ENCODE measurements at places on chromosomes 7 and 10.
A peak's percentile ranks its signal among the peaks of the same experiment; 100 is the strongest.

DNA sequence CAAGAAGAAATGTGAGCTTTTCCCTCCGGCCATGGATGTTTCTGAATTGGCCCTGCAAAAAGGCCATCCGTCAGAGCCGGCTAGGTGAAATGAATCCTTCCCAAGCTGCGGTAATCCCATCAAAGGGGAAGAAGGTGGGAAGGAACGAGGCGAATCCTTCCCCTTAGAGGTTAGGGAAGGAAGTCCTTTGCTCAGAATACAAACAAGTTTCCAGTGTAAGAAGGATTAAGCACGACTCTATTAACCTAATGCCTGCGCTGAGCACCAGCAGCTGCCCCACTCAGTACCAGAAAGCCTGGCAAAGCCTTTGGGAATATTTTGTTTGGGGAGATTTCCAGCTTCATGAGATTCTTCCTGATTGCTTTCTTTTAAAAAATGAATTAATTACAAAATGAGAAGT, 42.8 kb downstream of the CLRN3 start:
- H3K4me1 ChIP-seq = peaks cover 5% of the 10 kb centered on the region
- no peak for DNase-seq
- H3K27ac ChIP-seq = no peak overlapping the region
- H3K27me3 ChIP-seq = peaks cover 13% of the 10 kb centered on the region

DNA sequence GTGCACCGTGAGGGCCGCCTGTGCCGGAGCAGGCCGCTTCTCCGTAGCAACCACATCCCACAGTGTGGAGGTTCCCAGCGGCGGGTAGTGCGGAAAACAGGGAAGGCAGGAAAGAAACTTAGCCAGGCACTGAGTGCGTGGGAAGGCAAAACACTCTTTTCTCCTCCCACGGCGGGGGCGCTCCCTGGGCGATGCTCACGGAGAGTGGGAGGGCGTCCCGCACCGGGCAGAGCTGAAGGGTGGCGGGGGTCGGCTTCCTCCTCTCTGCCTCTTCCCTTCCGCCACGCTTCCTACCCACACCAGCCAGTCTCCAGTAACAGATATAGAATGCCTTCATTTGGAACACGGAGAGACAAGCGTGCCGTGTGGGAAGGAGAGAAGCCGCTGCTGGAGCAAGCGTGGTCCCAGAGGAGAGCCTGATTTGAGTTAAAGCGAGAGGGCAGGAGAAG, 252.5 kb downstream of the PAXIP1 start:
- H3K27me3 ChIP-seq = no peaks in the 10 kb centered on the region
- no peaks in the 10 kb centered on the region for H3K36me3 ChIP-seq
- H3K27ac ChIP-seq = no peak overlapping the region
- H3K4me3 ChIP-seq = no peak overlapping the region

GRCh38 chr10:30463944-30464451, 30.0 kb downstream of the MAP3K8 start:
- peaks cover 6% of the 10 kb centered on the region for H3K4me1 ChIP-seq
- no peak overlapping the region for H3K27ac ChIP-seq
- no peaks in the 10 kb centered on the region for H3K27me3 ChIP-seq
- H3K4me3 ChIP-seq = no peak overlapping the region
- H3K36me3 ChIP-seq = peaks cover 39% of the 10 kb centered on the region

DNA sequence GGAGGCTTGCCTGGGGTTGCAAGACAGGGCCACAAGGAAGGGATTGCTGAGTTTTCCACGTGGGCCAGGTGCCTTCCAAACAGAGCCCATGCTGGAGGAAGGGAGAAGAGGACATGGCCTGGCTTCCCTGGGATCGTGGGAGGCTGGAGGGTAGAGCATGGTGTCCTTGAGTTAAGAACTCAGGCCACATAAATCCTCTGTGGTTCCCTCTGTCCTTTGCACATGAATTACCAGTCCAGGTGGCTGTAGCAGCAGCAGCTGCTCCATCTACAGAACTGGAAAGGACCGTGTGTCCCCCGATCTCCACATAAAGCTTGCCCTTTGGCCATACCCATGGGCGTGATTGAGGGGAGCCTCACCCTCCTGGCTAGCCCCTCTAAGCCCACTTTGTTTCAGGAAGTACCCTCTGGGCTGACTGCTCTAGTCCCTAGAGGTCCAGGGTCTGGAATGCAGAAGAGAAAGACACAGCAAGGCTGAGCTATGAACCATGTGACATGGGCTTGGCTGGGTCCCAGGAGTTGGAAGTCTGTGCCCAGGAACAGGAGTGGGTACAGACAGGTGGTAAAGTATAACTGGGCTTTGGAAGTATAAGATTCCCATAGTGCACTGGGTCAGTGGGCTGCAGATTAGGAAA, 84.9 kb downstream of the C10orf105 start:
- H3K36me3 ChIP-seq = no peaks in the 10 kb centered on the region
- peaks cover 15% of the 10 kb centered on the region for H3K4me1 ChIP-seq
- no peak overlapping the region for H3K27ac ChIP-seq
- no peak overlapping the region for H3K4me3 ChIP-seq

GRCh38 chr10:124992462-124993344, 50.8 kb downstream of the ZRANB1 start:
- no peak overlapping the region for H3K27ac ChIP-seq
- peak; percentile 51 for DNase-seq
- no peaks in the 10 kb centered on the region for H3K4me1 ChIP-seq
- H3K4me3 ChIP-seq = no peak overlapping the region
- H3K27me3 ChIP-seq = no peaks in the 10 kb centered on the region
- peaks cover 98% of the 10 kb centered on the region for H3K36me3 ChIP-seq

- no peaks in the 10 kb centered on the region for H3K36me3 ChIP-seq
- H3K4me3 ChIP-seq = no peak overlapping the region
- H3K27ac ChIP-seq = no peak overlapping the region
- no peaks in the 10 kb centered on the region for H3K4me1 ChIP-seq
- no peaks in the 10 kb centered on the region for H3K27me3 ChIP-seq
- no peak for DNase-seq
Measured at GRCh38 chr10:58311026-58311425, 23.8 kb upstream of the UBE2D1 start.

GRCh38 chr10:97719602-97720001, 6.1 kb downstream of the MARVELD1 start:
- DNase-seq = no peak
- H3K4me3 ChIP-seq = no peak overlapping the region
- H3K4me1 ChIP-seq = peaks cover 45% of the 10 kb centered on the region
- no peaks in the 10 kb centered on the region for H3K27me3 ChIP-seq

DNA sequence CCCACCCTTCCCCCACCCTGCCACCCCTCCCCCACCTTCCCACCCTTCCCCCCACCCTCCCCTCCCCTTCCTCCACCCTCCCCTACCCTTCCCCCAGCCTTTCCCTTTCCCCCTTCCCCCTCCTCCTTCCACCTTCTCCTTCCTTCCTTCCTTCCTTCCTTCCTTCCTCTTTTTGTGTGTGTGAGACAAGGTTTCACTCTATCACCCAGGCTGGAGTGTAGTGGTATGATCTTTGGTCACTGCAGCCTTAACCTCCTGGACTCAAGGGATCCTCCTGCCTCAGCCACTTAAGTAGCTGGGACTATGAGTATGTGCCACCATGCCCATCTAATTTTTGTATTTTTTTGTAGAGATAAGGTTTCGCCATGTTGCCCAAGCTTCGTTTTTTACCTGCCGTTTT, 35.2 kb downstream of the CYP17A1 start:
- peaks cover 66% of the 10 kb centered on the region for H3K4me1 ChIP-seq
- no peaks in the 10 kb centered on the region for H3K27me3 ChIP-seq
- H3K36me3 ChIP-seq = peaks cover 41% of the 10 kb centered on the region
- no peak overlapping the region for H3K4me3 ChIP-seq

GRCh38 chr10:49157229-49157628, 23.4 kb upstream of the FAM170B start:
- no peaks in the 10 kb centered on the region for H3K4me1 ChIP-seq
- no peaks in the 10 kb centered on the region for H3K36me3 ChIP-seq
- DNase-seq = no peak
- H3K27ac ChIP-seq = no peak overlapping the region
- H3K27me3 ChIP-seq = no peaks in the 10 kb centered on the region
- H3K4me3 ChIP-seq = no peak overlapping the region

GRCh38 chr10:31148951-31149350, 117.3 kb upstream of the ZNF438 start:
- H3K4me3 ChIP-seq = no peak overlapping the region
- no peak overlapping the region for H3K27ac ChIP-seq
- no peaks in the 10 kb centered on the region for H3K27me3 ChIP-seq

- H3K4me1 ChIP-seq = peaks cover 16% of the 10 kb centered on the region
- H3K36me3 ChIP-seq = peaks cover 25% of the 10 kb centered on the region
- no peak for DNase-seq
- no peak overlapping the region for H3K27ac ChIP-seq
- H3K27me3 ChIP-seq = no peaks in the 10 kb centered on the region
Measured at GRCh38 chr10:68067508-68067907, 7.6 kb downstream of the HERC4 start.

- DNase-seq = no peak
- H3K4me3 ChIP-seq = no peak overlapping the region
- H3K27me3 ChIP-seq = no peaks in the 10 kb centered on the region
- no peak overlapping the region for H3K27ac ChIP-seq
- H3K4me1 ChIP-seq = no peaks in the 10 kb centered on the region
Measured at GRCh38 chr7:147062897-147063296, 946.3 kb downstream of the CNTNAP2 start.
